ENCODE measurements at places on chromosomes 16 and 17.

DNA sequence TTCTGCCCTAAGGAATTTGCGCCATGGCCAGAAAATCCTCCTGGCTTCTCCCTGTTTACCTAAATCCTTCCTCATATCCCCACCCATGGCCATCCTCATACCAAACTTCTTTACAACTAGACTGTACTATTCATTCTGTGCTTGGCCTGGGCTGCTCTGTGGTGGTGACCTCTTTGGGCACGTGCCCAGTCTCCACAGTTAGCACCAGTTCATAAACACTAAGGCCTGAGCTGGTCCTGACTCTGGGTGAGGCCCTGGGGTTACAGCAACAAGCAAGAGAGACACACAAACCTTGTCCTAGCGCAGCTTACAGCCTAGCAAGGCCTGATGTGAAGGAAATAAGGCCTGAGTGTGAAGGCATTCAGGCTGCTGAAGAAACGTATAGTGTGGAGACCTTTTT, 3.1 kb upstream of the ATXN7L3 start:
- DNase-seq, result no peak

DNA sequence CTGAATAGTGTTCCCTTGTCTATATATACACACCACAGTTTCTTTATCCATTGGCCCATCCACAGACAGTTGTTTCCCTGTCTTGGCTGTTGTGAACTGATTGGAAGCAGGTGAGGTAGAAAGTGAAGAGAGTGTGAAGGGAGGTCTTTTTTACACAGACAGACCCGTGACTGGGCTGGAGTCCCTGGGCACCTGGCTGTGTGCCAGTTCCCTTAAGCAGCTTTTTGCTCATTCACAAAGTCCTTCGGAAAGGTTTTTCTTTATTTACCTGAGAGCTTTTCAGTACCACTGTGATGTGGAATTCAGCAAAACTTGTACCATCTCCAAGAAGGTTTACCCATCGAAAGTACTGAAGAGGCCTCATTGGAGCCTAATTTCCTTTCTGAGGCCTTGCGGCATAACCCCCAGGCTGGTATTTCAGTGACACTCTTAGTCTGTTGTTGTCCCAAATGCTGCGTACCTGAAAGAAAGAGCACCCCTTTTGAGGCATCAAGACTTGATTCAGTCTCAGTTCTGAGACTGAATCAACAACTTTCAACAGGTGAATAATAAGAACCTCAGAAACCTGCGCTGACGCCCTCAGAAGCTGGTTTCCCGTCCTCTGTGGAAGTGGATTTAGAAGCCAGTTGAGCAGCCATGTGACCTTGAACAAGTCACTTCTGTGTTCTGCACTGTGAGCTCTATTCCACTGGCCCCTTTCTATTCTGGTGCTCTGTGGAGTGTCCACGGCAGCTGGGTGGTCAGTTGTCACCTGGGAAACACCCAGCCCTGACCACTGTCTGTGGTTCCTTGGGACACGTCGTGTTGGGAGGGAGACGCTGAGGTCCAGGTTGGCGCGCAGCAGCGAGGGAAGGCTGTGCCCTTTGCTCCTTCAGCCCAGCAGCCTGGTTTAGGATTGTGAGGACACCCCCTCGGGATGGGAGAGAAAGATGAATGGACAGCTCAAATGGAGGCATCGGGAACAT, 53.9 kb upstream of the CRISPLD2 start:
- DNase-seq, result no peak

DNA sequence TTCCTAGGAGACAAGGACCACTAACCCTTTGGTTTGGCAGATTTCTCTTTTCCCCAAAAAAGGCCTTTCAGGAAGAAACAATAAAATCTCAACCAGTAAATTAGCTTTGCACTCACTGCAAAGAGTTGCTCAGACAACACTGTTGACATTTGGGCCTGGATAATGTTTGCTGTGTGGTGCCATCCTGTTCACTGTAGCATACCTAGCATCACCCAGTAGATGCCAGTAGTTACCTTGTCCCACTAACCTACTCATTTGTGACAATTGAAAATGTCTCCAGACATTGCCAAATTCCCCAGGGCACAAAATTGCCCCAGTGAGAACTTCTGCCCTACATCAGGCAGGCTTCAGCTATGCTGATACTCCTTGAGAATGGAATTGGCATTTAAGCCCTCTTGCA, 177.0 kb upstream of the ERCC4 start:
- no peak for DNase-seq

- no peak for DNase-seq
These were observed 29.3 kb downstream of the CEP295NL start for GRCh38 chr17:78873519-78874340.

DNA sequence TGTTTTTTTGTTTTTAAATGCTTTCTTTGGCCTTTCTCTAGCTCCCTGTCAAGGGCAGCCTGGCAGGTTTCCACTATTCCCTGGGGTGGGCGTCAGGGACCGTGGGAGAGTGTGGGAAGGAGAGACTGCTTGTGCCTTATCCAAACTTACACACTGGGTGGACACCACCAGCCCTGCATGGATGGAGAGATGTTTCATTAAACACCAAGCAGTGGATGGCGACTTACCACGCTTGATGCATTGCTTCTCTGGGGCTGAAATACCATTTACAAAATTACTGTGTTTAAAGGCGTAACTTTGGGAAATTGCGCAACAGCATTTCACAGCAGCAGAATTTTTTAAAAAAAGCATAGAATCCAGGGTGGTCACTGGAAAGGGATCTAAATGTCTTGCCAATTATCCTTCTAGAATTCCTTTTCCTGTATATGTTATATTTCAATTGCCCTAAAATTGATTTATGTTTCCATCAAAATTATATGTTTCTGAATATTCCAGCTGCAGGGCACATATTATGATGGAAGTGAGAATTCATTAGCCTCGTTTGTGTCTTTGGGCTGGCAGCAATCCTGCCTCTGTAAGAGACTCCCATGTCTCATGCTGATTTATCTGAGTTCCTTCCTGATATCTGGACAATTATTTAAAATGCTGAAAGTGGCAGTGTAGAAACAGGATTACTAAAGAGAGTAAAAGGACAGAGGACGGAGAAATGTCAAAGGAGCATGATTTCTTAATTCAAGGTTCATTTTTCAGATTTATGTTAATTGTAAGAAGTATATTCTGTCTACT, 247.3 kb downstream of the GRIN2A start:
- no peak for DNase-seq

GRCh38 chr17:3940965-3941698, 23.1 kb downstream of the ATP2A3 start:
- no peak for DNase-seq

DNA sequence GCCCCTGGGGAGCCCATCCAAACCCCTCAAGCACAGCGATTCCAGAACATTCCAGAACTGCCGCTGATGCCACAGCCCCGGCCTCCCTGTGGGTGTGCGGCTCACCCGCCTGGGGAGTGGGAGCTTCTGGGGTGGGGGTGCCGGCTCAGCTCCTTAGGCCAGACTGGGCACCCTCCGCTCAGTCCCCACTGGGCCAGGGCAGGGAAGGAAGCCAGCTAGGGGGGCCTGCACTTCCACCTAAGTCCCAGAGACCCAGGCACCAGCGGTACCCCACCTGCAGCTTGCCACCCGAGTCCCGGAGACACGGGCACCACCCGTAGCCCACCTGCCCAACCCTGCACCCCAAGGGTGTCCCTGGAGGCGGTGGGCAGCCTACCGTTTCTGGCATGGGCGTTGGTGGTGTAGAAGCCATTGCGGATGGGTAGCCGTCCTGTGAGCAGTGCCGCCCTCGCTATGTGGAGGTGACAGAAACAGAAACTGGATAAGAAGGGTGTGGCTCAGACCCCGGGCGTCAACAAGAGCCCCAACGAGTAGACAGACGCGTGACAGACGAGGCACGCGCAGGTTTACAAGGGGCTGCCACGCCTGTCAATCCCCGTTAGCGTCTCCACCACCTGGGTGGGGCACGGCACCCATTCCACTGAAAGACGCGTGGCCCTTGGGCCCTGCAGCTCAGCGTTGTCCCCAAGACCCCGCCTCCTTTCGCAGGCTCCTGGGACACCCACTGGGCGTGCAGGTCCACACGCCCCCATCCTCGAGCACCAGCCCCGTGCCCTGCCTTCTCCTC, 15.0 kb downstream of the GALNS start:
- DNase-seq, result no peak

- DNase-seq, result no peak
These were observed 6.5 kb downstream of the MSLN start for GRCh38 chr16:766820-767640.

DNA sequence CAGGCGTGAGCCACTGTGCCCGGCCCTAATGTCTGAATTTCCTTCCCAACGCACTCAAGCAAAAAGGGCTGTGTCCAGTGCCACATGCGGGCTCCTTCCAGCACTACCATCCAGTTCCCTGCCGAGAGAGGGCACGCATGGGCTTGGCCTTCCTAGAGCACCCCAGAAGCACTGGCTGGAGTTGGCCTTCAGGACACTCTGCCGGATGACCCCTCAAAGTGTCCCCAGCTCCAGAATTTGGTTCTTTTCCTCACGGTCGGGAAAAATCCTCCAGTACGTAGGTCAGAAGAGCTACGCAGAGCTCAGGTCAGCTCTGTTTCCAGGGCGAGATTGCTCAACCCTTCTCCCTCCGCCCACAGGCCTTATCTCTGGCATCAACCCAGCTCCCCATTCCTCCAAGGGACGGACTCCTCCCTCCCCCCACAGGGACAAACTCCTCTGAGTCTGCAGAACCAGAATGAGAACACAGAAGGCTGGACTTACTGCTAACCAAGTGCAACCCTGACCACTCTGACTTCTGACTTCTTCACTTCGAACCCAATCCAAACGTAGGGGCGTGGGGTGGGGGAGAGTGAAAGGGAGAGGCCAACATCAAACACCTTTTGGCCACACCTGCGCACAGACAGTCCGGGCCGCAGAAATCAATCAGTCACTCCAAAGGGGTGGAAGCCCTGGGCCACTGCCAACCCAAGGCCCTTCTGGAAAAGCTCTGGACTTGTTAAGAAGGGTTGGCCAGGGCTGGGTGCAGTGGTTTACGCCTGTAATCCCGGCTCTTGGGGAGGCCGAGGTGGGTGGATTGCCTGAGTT, 3.6 kb downstream of the CDC42EP4 start:
- DNase-seq, result no peak

DNA sequence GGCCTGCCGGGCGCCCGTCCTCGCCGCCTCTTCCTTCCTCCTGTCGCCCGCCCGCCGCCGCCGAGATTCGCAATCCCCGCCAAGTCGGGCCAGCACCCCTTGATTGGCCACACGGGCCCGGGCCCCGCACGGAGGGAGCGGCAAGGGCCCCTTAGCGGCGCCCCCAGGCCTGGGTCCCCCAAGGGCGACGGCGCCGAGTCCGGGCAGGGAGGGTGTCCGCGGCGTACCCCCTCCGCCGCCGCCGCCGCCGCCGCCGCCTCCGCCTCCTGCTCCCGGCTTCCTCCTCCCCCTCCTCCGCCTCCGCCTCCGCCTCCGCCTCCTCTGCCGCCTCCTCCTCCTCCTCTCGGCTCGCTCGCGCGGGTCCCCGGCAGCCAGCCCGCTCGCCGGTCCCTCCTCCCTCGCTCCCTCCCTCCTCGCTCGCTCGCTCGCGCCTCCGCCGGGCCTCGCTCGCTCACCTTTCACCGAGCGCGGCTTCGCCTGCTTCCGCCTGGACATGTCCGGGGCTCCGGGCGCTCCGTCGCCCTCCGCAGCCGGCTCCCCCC, 561 bp downstream of the ZNF423 start:
- DNase-seq, result no peak

- DNase-seq, result no peak
These were observed 105.4 kb downstream of the STX8 start for GRCh38 chr17:9470171-9470570.

GRCh38 chr17:32527146-32527545, 40.4 kb downstream of the CDK5R1 start:
- no peak for DNase-seq

- DNase-seq, result no peak
These were observed 622 bp downstream of the TOM1L2 start for GRCh38 chr17:17971431-17972125.

- no peak for DNase-seq
These were observed 128.4 kb upstream of the GOT2 start for GRCh38 chr16:58862334-58863021.

DNA sequence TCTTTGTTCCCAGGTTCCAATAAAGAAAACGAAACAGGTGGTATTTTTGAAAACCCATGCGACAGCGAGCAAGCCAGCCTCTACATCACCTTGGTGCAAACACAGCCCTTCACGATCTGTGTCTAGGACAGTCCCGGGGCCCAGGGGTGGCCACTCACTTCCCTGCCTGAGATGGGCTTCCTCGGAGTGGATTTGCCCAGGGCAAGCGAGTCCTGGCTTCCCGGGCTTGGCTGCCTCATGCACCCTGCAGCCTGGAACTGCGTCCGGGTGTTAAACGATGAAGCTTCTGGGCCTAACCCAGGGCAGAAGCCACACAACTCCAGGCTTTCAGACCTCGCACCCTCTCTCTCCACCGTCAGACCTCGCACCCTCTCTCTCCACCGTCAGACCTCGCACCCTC, 66.0 kb downstream of the RPH3AL start:
- no peak for DNase-seq

- no peak for DNase-seq
These were observed 21.4 kb downstream of the THUMPD1 start for GRCh38 chr16:20720251-20720650.

- no peak for DNase-seq
These were observed 439.2 kb downstream of the CDH13 start for GRCh38 chr16:83066011-83066410.

- no peak for DNase-seq
These were observed 6.4 kb downstream of the ALYREF start for GRCh38 chr17:81884968-81885367.

GRCh38 chr16:29192329-29193247, 207.7 kb downstream of the LAT start:
- no peak for DNase-seq

DNA sequence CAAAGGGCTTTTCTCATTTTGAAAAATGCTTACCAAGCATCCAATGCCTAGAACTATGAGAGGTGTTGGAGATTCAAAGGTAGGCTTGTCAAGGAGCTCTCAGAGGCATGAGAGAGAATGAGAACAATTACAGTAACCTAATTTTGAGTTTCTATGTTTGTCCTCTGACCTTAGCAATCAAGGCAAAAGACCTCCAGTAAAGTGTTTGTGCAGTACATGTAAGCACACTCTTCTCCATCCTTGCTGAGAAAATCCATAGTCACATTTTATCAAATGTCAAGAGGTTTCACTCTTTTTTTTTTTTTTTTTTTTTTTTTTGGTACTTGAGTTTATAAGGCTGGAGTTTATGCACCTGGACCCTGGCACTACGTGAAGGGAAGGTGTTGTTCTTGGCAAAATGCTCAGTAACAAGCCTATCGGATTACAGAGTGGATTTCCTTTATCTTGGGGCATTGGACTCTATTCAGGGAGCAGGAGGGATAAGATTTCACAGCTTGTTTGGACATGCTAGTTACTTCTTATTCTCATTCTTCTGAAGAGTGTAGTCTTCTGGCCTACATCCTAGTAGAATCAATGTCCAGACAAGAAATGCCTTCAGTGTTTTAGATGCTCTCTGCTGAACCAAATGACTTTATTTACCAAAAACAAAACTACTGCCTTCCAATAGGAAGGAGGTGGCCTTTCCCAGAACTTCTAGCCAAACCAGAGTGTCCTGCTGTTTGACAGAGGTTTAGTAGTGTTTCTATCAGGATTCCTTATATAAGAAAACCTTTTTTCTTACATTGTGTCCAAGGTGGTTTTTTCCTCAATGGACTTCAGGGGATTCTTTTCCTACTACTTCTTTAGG, 21.9 kb downstream of the KCNJ2 start:
- DNase-seq, result no peak

- no peak for DNase-seq
These were observed 55.7 kb downstream of the CENPV start for GRCh38 chr17:16297367-16298139.

- DNase-seq, result no peak
These were observed 149.3 kb upstream of the KCNJ18 start for GRCh38 chr17:21542991-21543390.

Measured in cerebellar nuclear complex (tissue), 1 donor.